Activated CD8-positive, alpha-beta T cell treated with anti-CD3 and anti-CD28 coated beads, Interleukin-2, amount 10 ng/mL, durations not matched to agents 7 days and 5 days (primary cell): ENCODE measurements at places on chromosomes 2 and 18. TPM values are rescaled to one million over a fixed set of nuclear protein-coding genes. Genes with fewer than 3 reads are reported as not detected.

SP5 gene
- total RNA-seq = not detected

CEBPZOS gene
- total RNA-seq = 35.1 TPM

TBR1 gene
- total RNA-seq = 0.10 TPM

CYP27A1 gene
- not detected for total RNA-seq

ATP9B gene
- 24.8 TPM for total RNA-seq

SRD5A2 gene
- total RNA-seq = not detected

MGAT4A gene
- total RNA-seq = 76.2 TPM

CRYGC gene
- total RNA-seq = not detected

LOXL3 gene
- 0.21 TPM for total RNA-seq

SH3RF3 gene
- total RNA-seq = 0.10 TPM

SP140 gene
- 57.5 TPM for total RNA-seq

GALNT14 gene
- not detected for total RNA-seq

ROCK2 gene
- total RNA-seq = 14.6 TPM

GAREM1 gene
- total RNA-seq = not detected

CFAP221 gene
- not detected for total RNA-seq

SPP2 gene
- not detected for total RNA-seq

SCN7A gene
- total RNA-seq = not detected

SFXN5 gene
- 18.6 TPM for total RNA-seq

THUMPD2 gene
- total RNA-seq = 11.1 TPM

CASP8 gene
- total RNA-seq = 63.2 TPM

SCTR gene
- total RNA-seq = not detected

NEB gene
- 0.31 TPM for total RNA-seq

HOXD4 gene
- not detected for total RNA-seq

VWC2L gene
- total RNA-seq = not detected

FAM124B gene
- 0.21 TPM for total RNA-seq

ADD2 gene
- total RNA-seq = 12.8 TPM

RNF152 gene
- total RNA-seq = not detected

ZFAND2B gene
- 57.0 TPM for total RNA-seq

OTOS gene
- not detected for total RNA-seq

KCNJ13 gene
- not detected for total RNA-seq

RND3 gene
- not detected for total RNA-seq

ATRAID gene
- total RNA-seq = 60.2 TPM

SPATA3 gene
- not detected for total RNA-seq

NLRC4 gene
- total RNA-seq = not detected

ZSCAN30 gene
- 16.0 TPM for total RNA-seq

CNTNAP5 gene
- total RNA-seq = not detected

LNPK gene
- 50.2 TPM for total RNA-seq

C2orf81 gene
- total RNA-seq = 1.5 TPM

PSMA8 gene
- total RNA-seq = 1.2 TPM

HRH4 gene
- total RNA-seq = not detected

ALPI gene
- total RNA-seq = not detected

POTEE gene
- 1.0 TPM for total RNA-seq

INHA gene
- total RNA-seq = not detected

DNAJC10 gene
- total RNA-seq = 51.4 TPM

LRP1B gene
- total RNA-seq = not detected

NYAP2 gene
- not detected for total RNA-seq

COL3A1 gene
- total RNA-seq = not detected

SKA1 gene
- total RNA-seq = 46.3 TPM

L3MBTL4 gene
- total RNA-seq = not detected

LRP2 gene
- total RNA-seq = 0.21 TPM

ZNF396 gene
- 0.32 TPM for total RNA-seq

PHOSPHO2 gene
- 4.2 TPM for total RNA-seq

RMC1 gene
- total RNA-seq = 48.3 TPM

ADNP2 gene
- total RNA-seq = 24.5 TPM

IL1F10 gene
- not detected for total RNA-seq

SGPP2 gene
- total RNA-seq = 0.11 TPM

UGT1A4 gene
- not detected for total RNA-seq

REG1B gene
- total RNA-seq = not detected
